ENCODE measurements at places on chromosomes 2 and 18.

- DNase-seq: no peak
Observed at GRCh38 chr2:99348173-99348572, 11.0 kb downstream of the EIF5B start.

DNA sequence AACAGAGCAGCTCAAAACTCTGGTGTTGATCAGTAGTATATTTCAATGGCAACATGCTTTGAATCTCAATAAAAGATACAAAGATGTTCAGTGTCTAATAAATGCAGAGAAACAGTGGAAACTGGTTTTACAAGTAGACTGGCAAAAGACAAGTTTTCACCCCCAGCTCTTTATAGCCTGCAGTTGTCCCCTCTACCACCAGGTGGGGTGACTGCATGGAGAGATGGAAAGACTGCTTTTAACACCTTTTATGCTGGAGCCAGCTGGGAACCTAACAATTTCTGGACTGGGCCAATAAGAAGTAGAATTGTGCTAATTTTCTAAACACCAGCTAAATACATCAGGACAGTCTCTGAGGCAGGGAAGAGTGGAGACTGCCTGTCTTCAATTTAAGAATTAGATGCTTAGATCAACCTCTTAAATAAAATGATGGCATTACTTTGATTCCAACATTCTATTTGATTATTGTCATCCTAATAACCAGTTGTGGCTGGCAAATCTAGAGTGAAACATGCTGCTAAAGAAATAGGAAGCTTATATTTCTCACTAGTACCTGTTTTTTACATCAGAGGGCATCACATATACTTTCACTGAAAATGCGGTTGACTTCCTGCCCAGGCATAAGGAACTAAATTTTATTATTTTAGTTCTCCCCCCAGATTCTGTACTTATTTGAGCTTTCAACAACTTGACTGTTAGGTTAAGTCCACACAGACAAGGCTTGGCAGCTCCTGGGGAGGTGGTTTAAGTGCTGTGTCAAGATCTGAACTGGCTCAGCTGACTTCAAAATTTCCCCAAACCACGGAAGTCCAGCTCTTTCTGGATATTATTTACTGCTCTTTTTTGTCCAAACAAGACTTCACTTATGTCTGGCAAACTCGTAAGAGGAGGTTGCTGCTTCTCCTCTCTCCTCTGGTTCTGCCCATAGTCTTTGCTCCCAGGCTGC is 140.5 kb downstream of the TPGS2 start:
- no peak for DNase-seq

GRCh38 chr18:61587865-61588264 is 254.6 kb downstream of the CDH20 start:
- no peak for DNase-seq

GRCh38 chr18:3444296-3444695 is 5.7 kb upstream of the TGIF1 start:
- no peak for DNase-seq

- DNase-seq: no peak
Observed at GRCh38 chr18:71815305-71815704, 728.8 kb downstream of the CBLN2 start.

DNA sequence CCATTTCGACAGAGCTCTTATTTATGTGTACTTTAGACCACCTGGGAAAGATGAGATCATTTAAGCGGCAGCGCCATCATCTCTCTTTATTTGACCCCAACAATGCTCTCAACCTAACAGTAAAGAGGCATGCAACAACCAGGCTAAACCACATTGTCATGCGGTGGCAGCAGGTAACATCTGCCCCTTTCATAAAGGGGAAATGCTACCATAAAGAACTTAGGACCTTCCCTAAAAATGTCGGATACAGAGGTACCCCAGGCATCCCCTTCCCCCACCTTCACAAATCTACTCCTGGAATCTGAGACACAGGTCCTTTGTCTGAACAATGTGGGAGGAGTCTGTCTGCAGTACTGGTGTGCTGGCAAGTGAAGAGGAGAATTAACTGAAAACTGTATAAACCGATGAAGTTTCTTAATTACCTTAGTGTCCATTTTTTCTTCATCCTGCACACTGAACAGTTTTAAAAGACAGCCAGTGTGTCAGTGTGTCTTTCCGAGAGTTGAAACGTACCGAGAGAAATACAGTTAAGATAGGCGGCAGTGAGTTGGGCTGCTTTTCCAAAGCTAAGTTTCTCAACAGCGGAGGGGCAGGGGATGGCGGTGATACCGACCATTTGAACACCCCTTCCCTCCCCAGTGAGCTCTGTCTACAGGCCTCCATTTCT is 1.9 kb downstream of the MEX3C start:
- DNase-seq: no peak

GRCh38 chr2:99399063-99399462 is 61.9 kb downstream of the EIF5B start:
- no peak for DNase-seq

- no peak for DNase-seq
Observed at GRCh38 chr2:6771634-6772611, 93.8 kb downstream of the CMPK2 start.

DNA sequence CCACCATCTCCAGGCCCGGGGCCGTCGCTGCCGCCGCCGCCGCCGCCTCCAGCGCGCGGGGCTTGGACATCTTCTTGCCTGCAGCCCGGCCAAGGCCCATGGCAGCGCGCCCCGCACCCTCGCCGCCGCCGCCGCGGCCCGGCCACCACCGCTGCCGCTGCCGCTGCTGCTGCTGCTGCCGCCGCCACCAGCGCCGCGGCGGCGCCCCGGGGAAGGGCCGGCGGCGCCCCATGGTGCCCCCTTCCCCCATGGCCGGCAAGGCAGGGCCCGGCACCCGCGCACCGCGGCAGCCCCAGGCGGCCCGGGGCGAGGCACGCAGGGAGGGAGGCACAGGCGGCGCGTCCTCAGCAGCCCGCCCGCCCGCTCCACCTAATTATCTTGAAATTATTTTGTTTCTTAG is 3057.4 kb downstream of the RPIA start:
- DNase-seq: no peak

- DNase-seq: no peak
Observed at GRCh38 chr18:12028040-12028628, 46.8 kb downstream of the IMPA2 start.

- DNase-seq: no peak
Observed at GRCh38 chr2:40243581-40244187, 208.2 kb downstream of the SLC8A1 start.

DNA sequence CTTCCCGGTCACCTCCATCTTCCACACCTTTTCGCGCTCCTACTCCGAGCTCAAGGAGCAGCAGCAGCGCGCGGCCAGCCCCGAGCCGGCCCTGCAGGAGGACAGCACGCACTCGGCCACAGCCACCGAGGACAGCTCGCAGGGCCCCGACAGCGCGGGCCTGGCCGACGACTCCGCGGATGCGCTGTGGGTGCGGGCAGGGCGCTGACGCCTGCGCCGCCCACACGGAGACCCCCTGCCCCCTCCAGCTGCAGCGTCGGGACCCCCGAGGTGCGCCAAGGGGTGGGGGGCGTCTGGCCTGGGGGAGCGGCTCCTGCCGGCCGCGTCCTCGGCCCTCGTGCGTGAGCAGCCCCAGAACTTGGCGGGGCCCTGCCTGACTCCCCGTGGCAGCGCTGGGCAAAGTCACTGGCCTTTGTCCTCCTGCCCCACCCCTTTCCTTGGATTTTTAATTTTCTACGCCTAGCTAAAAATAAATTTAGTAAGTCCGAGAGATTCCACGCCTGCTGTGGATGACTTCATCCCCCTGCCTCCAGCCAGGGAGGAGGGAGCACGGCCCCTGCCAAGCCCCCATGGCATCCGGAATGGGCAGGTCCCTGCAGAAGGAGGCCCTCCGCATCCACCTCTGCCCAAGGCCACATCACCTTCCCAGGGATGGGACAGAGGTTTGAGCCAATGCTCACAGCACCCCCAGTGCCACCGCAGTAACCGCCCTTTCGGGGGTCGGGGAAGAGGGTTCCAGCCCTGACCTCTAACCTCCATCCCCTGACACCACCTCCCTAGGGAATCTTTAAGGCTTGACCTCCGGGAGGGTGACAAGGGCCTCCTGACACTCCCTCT is 51.6 kb downstream of the SLC66A2 start:
- no peak for DNase-seq

- DNase-seq: peak; percentile 1
Observed at GRCh38 chr18:27298214-27298804, 113.2 kb upstream of the CHST9 start.

GRCh38 chr2:127735537-127736399 is 34.5 kb downstream of the SFT2D3 start:
- DNase-seq: no peak

- no peak for DNase-seq
Observed at GRCh38 chr2:200305797-200306195, 697 bp upstream of the SPATS2L start.

- DNase-seq: no peak
Observed at GRCh38 chr2:67215214-67216055, 181.7 kb upstream of the ETAA1 start.

DNA sequence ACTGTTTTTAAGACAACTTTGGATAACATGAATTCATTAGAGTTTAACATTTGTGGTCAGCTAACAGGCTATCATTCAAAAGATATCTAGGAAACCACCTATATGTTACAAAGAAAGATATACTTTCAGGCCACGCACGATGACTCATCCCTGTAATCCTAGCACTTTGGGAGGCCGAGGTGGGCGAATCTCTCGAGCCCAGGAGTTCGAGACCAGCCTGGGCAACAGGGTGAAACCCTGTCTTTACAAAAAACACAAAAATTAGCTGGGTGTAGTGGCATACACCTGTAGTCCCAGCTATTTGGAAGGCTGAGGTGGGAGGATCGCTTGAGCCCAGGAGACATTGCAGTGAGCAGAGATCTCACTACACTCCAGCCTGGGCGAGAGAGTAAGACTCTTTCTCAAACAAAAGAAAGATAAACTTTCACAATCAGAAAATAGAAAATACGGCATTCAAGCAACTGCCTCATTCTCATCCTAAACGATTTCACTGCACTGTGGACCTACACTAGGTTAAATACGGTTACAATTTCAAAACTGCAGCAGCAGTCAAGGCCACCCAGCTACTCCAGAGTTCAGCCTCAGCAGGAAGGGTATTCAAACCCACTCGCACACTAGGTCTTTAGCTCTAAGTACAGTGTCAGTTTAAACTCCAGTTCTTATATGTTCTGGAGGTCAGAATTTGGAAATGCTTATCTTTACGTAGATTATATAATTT is 250.0 kb upstream of the SLC39A10 start:
- no peak for DNase-seq

GRCh38 chr2:1742301-1742680 is 2.0 kb downstream of the PXDN start:
- no peak for DNase-seq

GRCh38 chr2:157480182-157480961 is 36.5 kb upstream of the CYTIP start:
- DNase-seq: no peak
